ENCODE measurements at places on chromosomes 2 and 18. TPM values are rescaled to one million over a fixed set of nuclear protein-coding genes. Genes with fewer than 3 reads are reported as not detected.
A peak's percentile ranks its signal among the peaks of the same experiment; 100 is the strongest.

DNA sequence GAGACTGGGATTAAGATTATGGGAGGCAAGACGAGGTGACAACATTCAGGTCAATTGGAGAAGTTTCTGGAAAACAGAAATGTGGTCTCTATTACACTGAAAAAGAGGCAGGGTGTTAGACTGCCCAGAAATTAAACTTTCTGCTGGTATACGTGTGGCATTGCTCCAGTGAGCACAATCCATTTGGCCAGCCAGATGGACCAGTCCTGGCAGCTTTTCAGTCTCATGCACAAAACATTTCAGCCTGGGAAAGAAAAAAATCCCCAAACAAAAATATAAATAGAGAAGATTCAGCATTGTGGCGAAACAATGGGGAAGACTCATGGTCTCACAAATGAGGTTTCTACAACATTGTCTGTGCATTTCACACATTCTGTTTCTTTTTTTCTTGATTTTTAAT lies 113.9 kb downstream of the HNMT start:
- no peaks in the 10 kb centered on the region for H3K4me1 ChIP-seq
- H3K27ac ChIP-seq = no peak overlapping the region
- no peak for DNase-seq
- no peak overlapping the region for H3K4me3 ChIP-seq
- no peaks in the 10 kb centered on the region for H3K36me3 ChIP-seq
- no peaks in the 10 kb centered on the region for H3K27me3 ChIP-seq

DNA sequence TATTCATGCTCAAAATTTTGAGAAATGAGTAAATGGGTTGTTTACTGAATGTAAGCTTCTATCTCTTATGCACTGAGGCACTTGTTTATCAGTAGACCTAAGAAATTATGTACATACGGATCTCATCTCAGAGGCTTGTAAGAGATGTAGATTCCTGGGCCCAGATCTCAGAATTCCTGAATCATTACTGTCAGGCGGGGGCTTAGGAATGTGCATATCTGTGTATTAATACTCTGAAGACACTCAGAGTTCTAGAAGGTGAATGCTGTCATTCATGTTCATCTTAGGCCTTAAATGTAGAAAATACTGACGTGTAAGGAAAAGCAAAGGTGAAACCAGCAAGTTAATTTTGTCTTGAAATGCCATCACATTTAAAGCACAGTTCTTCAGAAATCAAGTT lies 169.6 kb downstream of the FMNL2 start:
- no peaks in the 10 kb centered on the region for H3K27me3 ChIP-seq
- H3K4me3 ChIP-seq = no peak overlapping the region
- peak overlapping the region; percentile 34 for H3K27ac ChIP-seq
- peaks cover 19% of the 10 kb centered on the region for H3K4me1 ChIP-seq
- H3K36me3 ChIP-seq = peaks cover 17% of the 10 kb centered on the region
- no peak for DNase-seq

- H3K27me3 ChIP-seq = no peaks in the 10 kb centered on the region
- H3K27ac ChIP-seq = peak overlapping the region; percentile 53
- H3K4me1 ChIP-seq = peaks cover 20% of the 10 kb centered on the region
- DNase-seq = no peak
- H3K4me3 ChIP-seq = no peak overlapping the region
Measured at GRCh38 chr18:48662011-48662661, 123.3 kb downstream of the CTIF start.

- no peaks in the 10 kb centered on the region for H3K4me1 ChIP-seq
- DNase-seq = no peak
- no peaks in the 10 kb centered on the region for H3K27me3 ChIP-seq
- H3K27ac ChIP-seq = no peak overlapping the region
- H3K4me3 ChIP-seq = no peak overlapping the region
- no peaks in the 10 kb centered on the region for H3K36me3 ChIP-seq
Measured at GRCh38 chr2:33560017-33560416, 39.1 kb downstream of the FAM98A start.

DNA sequence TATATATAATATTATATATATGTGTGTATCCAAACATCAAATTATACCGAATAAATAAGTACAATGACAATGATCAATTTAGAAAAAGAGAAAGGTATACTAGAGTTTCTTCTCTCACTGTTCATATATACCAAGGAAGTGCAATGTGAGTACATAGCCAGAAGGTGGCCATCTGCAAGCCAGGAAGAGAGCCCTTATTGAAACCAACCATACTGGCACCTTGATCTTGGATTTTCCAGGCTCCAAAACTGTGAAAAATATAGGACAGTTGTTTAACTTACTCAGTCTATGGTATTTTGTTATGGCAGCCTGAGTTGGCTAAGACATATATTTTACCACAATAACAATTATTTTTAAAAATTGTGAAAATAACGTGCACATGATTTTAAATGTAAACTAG lies 1490.2 kb upstream of the SLC39A10 start:
- H3K36me3 ChIP-seq = no peaks in the 10 kb centered on the region
- no peak overlapping the region for H3K27ac ChIP-seq
- H3K4me3 ChIP-seq = no peak overlapping the region
- H3K4me1 ChIP-seq = no peaks in the 10 kb centered on the region
- no peaks in the 10 kb centered on the region for H3K27me3 ChIP-seq

FNDC4 gene
- 10.2 TPM for total RNA-seq

DNA sequence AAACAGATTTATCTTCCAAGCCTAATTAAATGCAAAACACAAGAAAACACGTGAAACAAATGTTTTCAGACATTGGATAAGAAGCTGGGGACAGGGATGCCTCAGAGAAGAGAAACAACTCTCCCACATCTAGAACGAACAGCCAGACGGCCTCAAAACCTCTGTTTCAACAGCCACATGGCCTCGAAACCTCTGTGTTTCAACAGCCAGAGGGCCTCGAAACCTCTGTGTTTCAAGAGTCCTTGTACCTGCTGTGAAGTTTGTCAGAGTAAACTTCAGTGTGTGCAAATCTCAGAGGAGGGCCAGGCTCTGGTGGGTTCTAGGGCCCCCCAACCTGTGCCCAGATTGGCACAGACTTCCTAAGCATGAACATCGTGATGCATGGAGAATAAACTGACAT lies 43.3 kb upstream of the NFATC1 start:
- H3K27ac ChIP-seq = no peak overlapping the region
- H3K36me3 ChIP-seq = peaks cover 14% of the 10 kb centered on the region
- no peaks in the 10 kb centered on the region for H3K4me1 ChIP-seq
- H3K27me3 ChIP-seq = no peaks in the 10 kb centered on the region

LOXHD1 gene
- total RNA-seq = 0.33 TPM

DNA sequence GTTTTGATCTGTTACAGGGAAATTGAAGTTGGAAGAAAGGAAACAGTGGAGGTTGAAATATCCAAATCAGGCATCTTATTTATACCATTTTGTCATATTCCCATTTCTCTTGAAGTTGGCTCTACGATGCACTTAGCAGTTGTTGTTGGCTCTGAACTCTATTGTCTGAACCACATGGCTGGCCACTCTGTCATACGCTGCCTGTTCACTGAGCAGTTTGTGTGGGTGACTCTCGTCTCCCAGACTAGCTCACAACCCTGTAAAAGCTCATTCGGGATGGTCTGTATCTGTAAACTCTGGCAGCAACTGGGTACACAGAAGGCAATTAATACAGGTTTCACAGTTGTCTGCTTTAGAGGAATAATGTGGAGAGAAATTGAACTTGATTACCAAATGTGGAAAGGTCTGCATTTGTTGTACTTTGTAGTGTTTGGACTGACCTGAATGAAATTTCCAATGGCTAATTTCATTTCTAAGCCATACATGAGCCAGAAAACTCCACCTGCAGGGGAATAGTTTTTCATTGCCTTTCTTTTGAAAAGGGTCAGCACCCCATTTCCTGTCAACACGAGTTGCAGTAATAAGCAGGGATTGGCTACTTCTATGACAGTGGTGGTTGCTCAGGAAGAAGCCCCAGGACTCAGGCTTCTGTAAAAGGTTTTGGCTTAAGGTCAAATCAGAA lies 378.2 kb downstream of the OSR1 start:
- no peaks in the 10 kb centered on the region for H3K36me3 ChIP-seq
- H3K4me1 ChIP-seq = peaks cover 3% of the 10 kb centered on the region
- no peak overlapping the region for H3K4me3 ChIP-seq
- H3K27ac ChIP-seq = no peak overlapping the region
- no peak for DNase-seq

- peaks cover 8% of the 10 kb centered on the region for H3K4me1 ChIP-seq
- no peak overlapping the region for H3K4me3 ChIP-seq
- H3K36me3 ChIP-seq = no peaks in the 10 kb centered on the region
- DNase-seq = no peak
- peak overlapping the region; percentile 63 for H3K27ac ChIP-seq
Measured at GRCh38 chr18:78639006-78639950, 340.3 kb upstream of the SALL3 start.

- no peak overlapping the region for H3K4me3 ChIP-seq
- DNase-seq = no peak
Measured at GRCh38 chr18:77111449-77111848, 21.1 kb downstream of the MBP start.

ELOA2 gene
- not detected for total RNA-seq

MPPE1 gene
- total RNA-seq = 37.4 TPM

- peaks cover 7% of the 10 kb centered on the region for H3K4me1 ChIP-seq
- H3K4me3 ChIP-seq = no peak overlapping the region
- DNase-seq = no peak
- peaks cover 8% of the 10 kb centered on the region for H3K36me3 ChIP-seq
Measured at GRCh38 chr18:37219257-37219656, 346.3 kb downstream of the CELF4 start.

GRCh38 chr2:240600451-240600961 lies 14.0 kb downstream of the CAPN10 start:
- no peak overlapping the region for H3K27ac ChIP-seq
- H3K4me3 ChIP-seq = no peak overlapping the region
- peaks cover 5% of the 10 kb centered on the region for H3K4me1 ChIP-seq
- H3K36me3 ChIP-seq = peaks cover 2% of the 10 kb centered on the region
- no peaks in the 10 kb centered on the region for H3K27me3 ChIP-seq
- DNase-seq = no peak

GRCh38 chr2:68995916-68996315 lies 17.1 kb upstream of the ANTXR1 start:
- no peaks in the 10 kb centered on the region for H3K4me1 ChIP-seq
- no peak overlapping the region for H3K4me3 ChIP-seq

GALNT14 gene
- 0.91 TPM for total RNA-seq

DNA sequence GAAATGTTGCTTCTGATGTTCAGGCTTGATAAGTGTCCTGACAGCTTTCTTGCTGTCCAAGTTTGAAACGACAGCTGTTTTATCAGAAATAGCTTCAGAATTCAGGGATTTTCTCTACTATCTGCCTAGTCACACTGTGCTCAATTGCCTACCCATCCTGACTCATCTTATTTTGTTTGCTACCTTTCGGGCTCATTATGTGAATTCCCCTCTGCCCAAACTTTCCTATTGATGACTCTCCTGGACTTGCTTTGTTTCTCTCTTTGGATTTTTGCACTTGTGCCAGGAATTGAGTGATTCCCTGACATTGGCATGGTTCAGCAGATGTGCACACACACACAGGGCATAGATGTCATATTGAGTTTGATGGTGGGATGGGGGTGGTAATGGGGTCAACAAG lies 1052.6 kb upstream of the PIK3C3 start:
- no peak overlapping the region for H3K27ac ChIP-seq
- no peaks in the 10 kb centered on the region for H3K27me3 ChIP-seq
- H3K4me1 ChIP-seq = peaks cover 7% of the 10 kb centered on the region

- DNase-seq = no peak
- H3K4me1 ChIP-seq = peaks cover 27% of the 10 kb centered on the region
- no peak overlapping the region for H3K4me3 ChIP-seq
- peaks cover 26% of the 10 kb centered on the region for H3K27me3 ChIP-seq
- peaks cover 2% of the 10 kb centered on the region for H3K36me3 ChIP-seq
- H3K27ac ChIP-seq = no peak overlapping the region
Measured at GRCh38 chr2:43461453-43462073, 134.3 kb downstream of the THADA start.

GRCh38 chr18:69697689-69698088 lies 250.0 kb downstream of the CD226 start:
- H3K4me3 ChIP-seq = no peak overlapping the region
- H3K36me3 ChIP-seq = peaks cover 2% of the 10 kb centered on the region
- no peaks in the 10 kb centered on the region for H3K27me3 ChIP-seq
- no peak overlapping the region for H3K27ac ChIP-seq
- no peak for DNase-seq
- H3K4me1 ChIP-seq = peaks cover 3% of the 10 kb centered on the region

ZBTB7C gene
- 0.57 TPM for total RNA-seq

DNA sequence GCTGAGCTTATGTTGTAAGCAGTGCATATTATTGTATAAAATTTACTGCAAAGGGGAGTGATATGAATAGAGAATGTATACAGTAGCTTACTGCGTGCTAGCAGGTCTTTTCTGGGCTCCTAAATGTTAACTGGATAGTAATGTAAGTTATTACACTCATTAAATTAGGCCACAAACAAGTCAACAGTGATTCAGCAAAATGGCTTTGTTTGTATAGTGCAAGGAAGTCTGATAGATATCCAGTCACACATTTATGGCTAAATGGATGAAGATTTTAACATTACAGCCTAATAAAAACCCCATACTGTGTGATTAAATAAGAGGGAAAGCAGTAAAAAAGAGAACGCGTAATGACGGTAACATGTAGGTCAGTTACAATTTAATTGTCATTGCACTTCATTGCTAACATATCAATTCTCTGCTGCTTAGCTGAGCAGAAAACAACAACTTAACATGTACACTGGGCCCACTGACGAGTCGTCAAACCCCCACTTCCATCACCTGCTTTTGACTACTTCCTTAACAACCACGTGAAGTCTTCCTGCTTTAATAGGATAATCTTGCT lies 665.0 kb upstream of the FANCL start:
- no peaks in the 10 kb centered on the region for H3K27me3 ChIP-seq
- H3K4me3 ChIP-seq = no peak overlapping the region
- DNase-seq = no peak
- H3K36me3 ChIP-seq = no peaks in the 10 kb centered on the region

DNA sequence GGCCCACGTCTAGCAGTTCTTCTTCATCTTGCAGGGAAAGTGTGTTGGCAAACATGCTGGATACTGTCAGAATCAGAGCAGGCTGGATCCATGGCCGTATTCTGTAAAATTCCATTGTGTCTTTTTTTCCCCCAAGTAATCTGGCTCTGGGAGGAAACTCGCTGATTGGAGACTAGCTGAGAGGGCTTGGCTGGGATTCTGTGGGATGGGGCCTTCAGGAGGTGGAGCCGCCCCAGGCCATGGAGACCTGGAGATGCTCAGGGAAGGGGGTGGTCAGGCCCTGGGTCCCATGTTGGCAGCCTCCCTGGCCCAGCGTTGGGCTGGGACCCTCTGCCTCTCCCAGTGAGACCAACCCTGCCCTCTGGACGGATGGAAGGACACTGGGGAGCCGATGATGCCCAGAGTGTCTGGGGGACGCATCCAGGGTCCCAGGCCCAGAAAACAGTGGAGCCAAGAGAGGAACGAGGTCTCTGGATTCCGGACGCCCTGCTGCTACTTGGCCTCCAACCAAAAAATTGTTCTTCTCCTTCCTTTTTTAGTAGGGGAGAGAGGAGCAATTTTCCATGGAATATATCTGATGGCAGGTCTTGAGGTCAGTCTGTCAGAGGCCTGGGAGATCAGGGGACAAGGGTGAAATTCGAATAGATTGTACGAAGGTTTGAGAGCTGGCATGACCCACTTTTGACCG lies 114.5 kb downstream of the AGAP1 start:
- H3K4me3 ChIP-seq = no peak overlapping the region
- no peaks in the 10 kb centered on the region for H3K27me3 ChIP-seq
- H3K27ac ChIP-seq = no peak overlapping the region

All from progenitor cell of endocrine pancreas (in vitro differentiated cells).